Head of caudate nucleus (tissue), 42 donors: ENCODE measurements at places on chromosomes 6 and 20.

DNA sequence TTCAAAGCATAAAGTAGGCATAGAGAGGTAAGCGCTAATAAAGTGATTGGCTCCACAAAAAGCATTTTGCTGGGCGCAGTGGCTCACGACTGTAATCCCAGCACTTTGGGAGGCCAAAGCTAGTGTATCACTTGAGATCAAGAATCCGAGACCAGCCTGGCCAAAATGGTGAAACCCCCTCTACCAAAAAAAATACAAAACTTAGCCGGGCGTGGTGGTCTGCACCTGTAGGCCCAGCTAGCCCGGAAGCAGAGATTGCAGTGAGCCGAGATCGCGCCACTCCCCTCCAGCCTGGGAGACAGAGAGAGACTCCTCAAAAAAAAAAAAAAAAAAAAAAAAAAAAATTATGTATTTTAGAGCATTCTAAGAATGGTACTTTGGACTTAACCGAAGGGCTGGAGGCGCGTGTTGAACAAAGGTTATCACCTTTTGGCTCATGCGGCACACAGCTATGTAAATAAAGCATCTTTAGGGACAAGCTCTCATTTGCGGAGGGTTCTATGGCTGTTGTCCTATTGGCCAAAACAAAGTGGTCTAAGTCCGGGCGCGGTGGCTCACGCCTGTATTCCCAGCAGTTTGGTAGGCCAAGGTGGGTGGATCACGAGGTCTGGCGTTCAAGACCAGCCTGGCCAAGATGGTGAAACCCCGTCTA, 17.4 kb downstream of the HFE start:
- no peak for DNase-seq

DNA sequence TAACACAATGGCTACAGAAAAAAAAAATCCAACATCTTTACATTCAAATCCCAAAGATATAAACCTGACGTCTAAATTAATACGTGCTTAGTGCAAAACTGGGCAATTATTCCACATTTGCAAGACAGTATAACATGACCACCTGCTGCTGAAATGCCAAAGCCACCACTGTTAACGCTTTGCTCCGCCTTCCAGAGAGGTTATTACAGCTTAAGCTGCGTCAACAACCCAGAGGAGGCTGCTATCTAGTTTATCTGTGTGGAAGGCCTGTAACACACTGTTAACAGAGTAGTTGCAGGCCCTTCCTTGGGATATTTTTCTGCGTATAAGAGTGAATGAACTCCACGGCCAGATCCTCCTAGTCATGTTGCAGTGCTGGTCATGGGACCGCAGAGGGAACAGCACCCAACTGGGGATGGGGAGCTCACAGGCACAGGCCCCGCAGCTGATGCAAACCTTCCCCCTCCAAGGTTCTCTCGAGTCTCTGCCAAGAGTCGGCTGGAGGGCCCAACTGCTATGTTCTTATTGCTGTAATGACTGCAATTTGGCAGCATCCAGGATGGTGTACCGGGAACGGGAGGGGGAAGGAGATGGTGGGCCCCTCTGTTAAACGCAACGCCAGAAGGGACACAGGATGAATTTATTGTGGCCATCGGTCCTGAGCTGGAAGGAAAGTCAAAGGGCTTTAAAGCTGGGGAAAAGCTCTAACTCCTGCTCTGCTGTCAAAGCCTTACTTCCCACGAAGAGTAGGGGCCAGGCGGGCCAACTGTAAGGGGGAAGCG, 993 bp upstream of the NCOA7 start:
- peak; percentile 53 for DNase-seq

- DNase-seq = no peak
Observed at GRCh38 chr6:157744102-157744601, 78.9 kb upstream of the SNX9 start.

- DNase-seq = no peak
Observed at GRCh38 chr6:84521511-84521910, 242.9 kb downstream of the TBX18 start.

DNA sequence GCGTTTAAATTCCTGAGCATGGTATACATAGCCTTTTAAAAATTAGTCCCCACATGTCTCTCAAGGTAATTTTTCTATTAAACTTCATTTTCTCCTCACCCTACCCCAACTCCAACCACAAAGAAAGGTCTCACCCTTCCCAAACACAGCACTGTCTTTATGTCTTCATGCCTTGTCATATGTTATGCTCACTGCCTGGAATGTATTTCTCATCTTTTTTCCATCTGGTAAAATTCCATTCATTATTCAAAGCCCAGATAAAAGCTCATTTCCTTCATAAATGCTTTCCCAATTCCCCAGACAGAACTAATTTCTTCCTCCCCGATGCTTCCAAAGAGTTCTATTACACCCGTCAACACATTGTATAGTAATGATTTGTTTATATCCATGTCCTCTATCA, 302.0 kb downstream of the ALDH8A1 start:
- DNase-seq = no peak

DNA sequence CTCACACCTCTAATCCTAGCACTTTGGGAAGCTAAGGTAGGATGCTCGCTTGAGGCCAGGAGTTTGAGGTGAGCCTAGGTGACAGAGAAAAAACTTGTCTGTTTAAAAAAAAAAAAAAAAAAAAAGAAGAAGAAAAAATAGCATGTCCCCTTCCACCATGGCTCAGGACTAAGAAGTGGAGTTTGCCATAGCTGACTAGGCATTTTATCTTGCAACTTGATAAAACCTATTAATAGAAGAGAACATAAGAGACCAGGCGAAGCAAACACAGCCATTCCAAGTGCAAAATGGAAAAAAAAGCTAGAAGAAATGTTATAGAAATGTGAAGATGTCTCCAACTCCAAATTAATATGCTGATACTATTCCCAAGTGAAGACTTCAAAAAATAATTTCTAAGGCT, 277.5 kb downstream of the MEI4 start:
- no peak for DNase-seq

DNA sequence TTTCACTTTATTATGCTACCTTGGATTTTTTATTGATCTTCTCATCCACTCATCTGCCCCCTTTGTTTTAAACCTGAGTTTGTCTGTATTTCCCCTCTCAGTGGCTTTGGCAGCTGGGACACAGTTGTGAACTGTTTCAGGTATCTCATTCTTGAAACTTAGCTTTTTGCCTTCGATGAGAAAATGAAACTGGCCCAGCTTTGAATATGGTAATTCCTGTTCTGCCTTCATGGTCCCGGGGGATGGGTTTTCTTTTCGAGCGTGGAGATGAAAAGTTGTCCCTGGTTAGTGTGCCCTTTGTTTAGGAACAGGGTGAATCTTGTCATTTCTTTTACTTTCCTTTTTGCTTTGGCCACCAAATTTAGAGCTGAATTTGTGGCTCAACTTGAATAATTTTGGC, 25.6 kb downstream of the DHX35 start:
- no peak for DNase-seq

GRCh38 chr6:29602564-29603361, 17.8 kb downstream of the OR2H2 start:
- peak; percentile 66 for DNase-seq

- DNase-seq = no peak
Observed at GRCh38 chr6:10852361-10852960, 14.1 kb upstream of the MAK start.

DNA sequence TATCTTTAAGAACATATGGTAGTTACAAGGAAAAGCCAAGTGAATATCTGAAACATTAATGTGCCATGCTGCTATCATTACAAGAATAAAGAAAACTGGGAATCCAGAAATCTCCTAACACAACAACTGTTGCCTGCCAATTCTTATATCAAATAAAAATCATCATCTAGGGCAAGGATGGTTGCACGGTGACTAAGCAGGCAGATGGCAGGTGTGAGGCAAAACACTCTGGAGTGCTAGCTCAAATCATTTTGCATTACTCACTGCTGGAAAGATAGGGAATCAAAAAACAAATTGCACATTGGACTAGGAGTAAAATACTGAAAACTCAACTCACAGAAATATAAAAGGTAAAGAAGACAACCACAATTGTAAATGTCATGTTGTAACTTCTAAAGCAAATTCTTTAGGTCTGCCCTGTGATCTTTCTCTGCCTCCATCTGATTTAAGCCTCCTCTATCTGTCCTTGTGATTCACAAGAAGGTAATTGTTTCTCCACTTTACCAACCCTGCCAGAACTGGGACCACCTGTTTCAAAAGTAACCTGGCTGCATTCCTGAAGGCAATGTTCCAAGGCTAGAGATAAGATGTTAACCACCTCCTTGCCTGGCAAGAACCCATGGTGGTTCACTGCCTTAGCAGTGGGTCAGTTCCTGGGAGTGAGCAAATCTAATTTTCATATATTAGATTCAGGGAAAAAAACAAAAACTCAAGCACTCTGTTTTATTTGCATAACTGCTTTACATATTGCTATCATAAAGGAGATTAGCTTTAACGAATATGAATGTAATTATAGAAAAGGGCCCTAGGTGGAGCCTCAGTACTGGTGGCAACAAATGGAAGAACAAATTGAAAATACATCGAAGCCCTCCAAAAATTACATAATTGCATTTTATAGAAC, 33.1 kb upstream of the LCA5 start:
- no peak for DNase-seq

GRCh38 chr6:43674291-43674690, 13.3 kb downstream of the MRPS18A start:
- no peak for DNase-seq

GRCh38 chr6:116463301-116463700, 2.1 kb downstream of the CALHM6 start:
- no peak for DNase-seq

GRCh38 chr6:105220186-105220585, 40.4 kb upstream of the POPDC3 start:
- DNase-seq = no peak

- DNase-seq = no peak
Observed at GRCh38 chr6:47057830-47058540, 15.9 kb upstream of the ADGRF1 start.
